ENCODE measurements at places on chromosomes 4 and X.

DNA sequence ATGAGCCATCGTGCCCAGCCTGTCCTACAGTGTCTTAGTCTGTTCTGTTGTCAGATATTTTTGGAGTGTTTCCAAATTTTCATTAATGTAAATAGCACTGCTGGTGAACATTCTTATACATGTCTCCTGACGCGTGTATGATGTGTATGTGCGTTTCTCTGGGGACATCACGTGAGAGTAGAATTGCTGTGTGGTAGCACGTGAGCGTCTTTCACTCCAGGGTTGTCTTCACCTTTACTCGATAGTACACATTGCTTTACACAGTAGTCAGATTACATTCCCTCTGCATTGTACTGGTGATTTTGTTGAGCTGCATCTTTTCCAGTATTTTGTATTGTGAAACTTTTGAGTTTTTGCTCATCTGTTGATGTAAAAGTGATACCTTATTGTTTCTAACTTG lies 60.0 kb downstream of the ARHGAP10 start:
- no peak overlapping the region for H3K27ac ChIP-seq
- no peaks in the 10 kb centered on the region for H3K36me3 ChIP-seq
- H3K27me3 ChIP-seq = no peaks in the 10 kb centered on the region
- H3K4me1 ChIP-seq = peaks cover 46% of the 10 kb centered on the region

- H3K4me1 ChIP-seq = peaks cover 4% of the 10 kb centered on the region
- DNase-seq = no peak
- H3K4me3 ChIP-seq = no peak overlapping the region
- no peak overlapping the region for H3K27ac ChIP-seq
- H3K36me3 ChIP-seq = no peaks in the 10 kb centered on the region
Observed at GRCh38 chrX:9824554-9824953, 38.3 kb downstream of the SHROOM2 start.

- H3K36me3 ChIP-seq = peaks cover 13% of the 10 kb centered on the region
- peaks cover 35% of the 10 kb centered on the region for H3K4me1 ChIP-seq
- H3K27ac ChIP-seq = no peak overlapping the region
- no peak overlapping the region for H3K4me3 ChIP-seq
- H3K27me3 ChIP-seq = no peaks in the 10 kb centered on the region
- DNase-seq = no peak
Observed at GRCh38 chr4:98564852-98565251, 93.6 kb downstream of the TSPAN5 start.

- H3K4me1 ChIP-seq = peaks cover 25% of the 10 kb centered on the region
- H3K27ac ChIP-seq = no peak overlapping the region
- peaks cover 31% of the 10 kb centered on the region for H3K27me3 ChIP-seq
- no peak for DNase-seq
Observed at GRCh38 chrX:119235051-119235511, 1.0 kb upstream of the PGRMC1 start.

DNA sequence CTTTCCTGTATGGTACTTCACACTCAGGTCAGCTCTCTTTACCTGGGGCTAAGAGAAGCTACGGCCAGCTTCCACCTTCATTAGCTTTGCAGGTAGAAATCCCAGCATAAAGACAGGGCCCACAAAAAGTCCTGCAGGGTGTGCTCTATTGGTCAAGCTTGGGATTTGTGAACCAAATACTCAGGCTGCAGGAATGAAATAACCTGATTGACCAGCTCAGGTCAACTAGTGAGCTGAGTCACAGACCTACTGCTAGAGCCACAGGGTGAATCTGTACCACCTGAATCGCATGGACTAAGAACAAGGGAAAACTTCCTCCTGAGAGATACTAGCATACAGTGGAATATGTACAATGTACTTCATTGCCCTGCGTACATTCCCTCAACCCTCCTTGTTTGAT lies 172.2 kb downstream of the HHIP start:
- no peak overlapping the region for H3K4me3 ChIP-seq
- DNase-seq = no peak
- H3K36me3 ChIP-seq = no peaks in the 10 kb centered on the region
- no peaks in the 10 kb centered on the region for H3K27me3 ChIP-seq
- H3K4me1 ChIP-seq = no peaks in the 10 kb centered on the region

DNA sequence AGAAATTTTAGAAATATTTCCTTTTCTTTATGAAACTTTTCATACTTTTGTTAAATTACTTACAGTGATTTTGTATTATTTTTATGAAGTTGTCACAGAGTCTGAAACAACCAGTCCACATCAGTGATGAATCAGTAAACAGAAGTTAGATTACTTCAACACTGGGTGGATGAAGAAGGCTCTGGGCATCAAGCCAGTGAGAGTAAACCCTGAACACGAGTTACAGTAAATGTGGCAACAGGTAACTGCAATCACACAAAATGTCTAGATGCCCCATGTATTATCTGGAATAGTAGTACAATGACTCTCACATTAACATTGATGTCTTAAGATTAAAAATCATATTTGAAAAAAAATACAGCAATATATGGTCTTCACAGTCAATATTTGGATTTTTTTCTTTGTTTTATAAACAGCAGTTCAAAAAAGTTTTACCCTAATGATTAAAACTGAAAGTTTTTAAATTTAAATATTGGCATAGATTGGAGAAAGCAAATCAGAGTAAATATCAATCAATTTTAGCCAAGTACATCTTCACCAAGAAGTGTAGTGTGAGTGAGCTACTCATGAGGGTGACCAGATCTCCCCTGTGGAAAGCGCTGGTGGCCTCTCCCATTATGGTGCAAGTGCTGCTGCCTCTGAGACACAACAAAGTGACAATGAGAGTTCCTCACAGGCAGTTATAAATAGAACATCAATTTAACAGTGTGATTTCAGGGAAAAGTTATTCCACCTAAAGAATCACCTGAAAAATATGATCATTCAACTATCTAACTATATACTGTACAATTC lies 63.2 kb upstream of the UGT2B7 start:
- H3K27me3 ChIP-seq = no peaks in the 10 kb centered on the region
- H3K4me3 ChIP-seq = no peak overlapping the region
- H3K4me1 ChIP-seq = no peaks in the 10 kb centered on the region
- no peaks in the 10 kb centered on the region for H3K36me3 ChIP-seq
- no peak for DNase-seq

DNA sequence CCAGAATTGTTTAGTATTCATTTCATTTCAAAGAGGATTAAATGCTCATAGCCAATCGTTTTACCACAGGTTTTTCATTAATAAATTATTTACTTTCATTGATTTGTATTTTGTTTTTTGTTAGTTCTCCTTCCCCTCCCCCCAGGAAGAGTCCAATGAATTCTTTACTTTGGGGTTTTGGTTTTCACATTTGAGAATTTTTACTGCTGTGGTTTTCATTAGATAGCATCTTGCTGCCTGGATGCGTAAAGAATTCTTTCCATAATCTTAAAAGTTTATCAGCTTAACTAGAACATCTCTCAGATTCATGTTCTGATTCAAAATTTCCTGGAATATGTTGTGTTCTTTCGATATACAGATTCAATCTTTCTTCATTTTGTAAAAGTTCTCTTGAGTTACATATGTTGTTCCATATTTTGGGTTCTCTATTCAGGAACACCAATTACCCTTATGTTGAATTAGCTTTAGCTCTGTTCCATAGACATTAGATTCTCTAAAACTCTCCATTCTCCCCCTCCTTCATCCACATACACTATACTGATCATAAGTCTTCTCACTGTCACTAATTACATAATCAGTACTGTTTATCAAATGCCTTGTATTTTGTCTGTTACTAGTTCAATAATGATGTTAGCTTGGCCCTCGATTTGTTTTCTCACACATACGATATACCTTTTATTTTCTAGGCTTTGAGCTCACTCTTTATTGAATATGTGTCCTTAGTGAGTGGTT lies 184.4 kb downstream of the CAMK2D start:
- peaks cover 62% of the 10 kb centered on the region for H3K36me3 ChIP-seq
- no peaks in the 10 kb centered on the region for H3K27me3 ChIP-seq
- H3K27ac ChIP-seq = peak overlapping the region; percentile 33
- H3K4me1 ChIP-seq = peaks cover 74% of the 10 kb centered on the region
- no peak overlapping the region for H3K4me3 ChIP-seq

GRCh38 chrX:68938244-68939004 lies 109.6 kb downstream of the EFNB1 start:
- H3K27ac ChIP-seq = no peak overlapping the region
- no peaks in the 10 kb centered on the region for H3K4me1 ChIP-seq
- no peaks in the 10 kb centered on the region for H3K36me3 ChIP-seq
- H3K27me3 ChIP-seq = peaks cover 25% of the 10 kb centered on the region
- DNase-seq = peak; percentile 5

- H3K4me1 ChIP-seq = peaks cover 32% of the 10 kb centered on the region
- H3K4me3 ChIP-seq = no peak overlapping the region
- no peak for DNase-seq
- H3K27ac ChIP-seq = no peak overlapping the region
- H3K27me3 ChIP-seq = peaks cover 41% of the 10 kb centered on the region
Observed at GRCh38 chrX:39238006-39238405, 436.7 kb downstream of the MID1IP1 start.

DNA sequence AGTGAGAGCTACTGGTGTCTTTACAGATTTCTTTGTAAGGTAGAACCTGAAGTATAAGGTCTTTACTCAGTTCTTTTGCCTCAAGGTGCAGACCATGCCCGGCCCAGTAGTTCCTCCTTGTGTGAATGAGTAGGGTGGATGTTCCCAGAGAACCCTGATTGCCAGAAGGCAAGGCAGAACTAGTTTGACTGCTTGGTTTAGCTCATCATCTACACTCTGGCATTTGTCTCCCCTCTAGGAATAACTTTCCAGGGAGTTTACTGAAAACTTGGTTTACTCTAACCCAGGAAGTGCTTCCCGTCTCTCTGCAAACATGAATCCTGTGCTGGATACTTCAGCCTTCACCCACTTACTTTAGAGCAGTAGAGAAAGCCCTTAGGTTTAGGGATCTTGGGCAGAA lies 29.1 kb downstream of the MCUB start:
- peaks cover 30% of the 10 kb centered on the region for H3K36me3 ChIP-seq
- no peak overlapping the region for H3K4me3 ChIP-seq
- peak overlapping the region; percentile 85 for H3K27ac ChIP-seq
- DNase-seq = no peak
- no peaks in the 10 kb centered on the region for H3K27me3 ChIP-seq

GRCh38 chrX:41705042-41705441 lies 16.3 kb downstream of the GPR34 start:
- peaks cover 45% of the 10 kb centered on the region for H3K4me1 ChIP-seq
- H3K4me3 ChIP-seq = no peak overlapping the region
- DNase-seq = no peak

GRCh38 chr4:110188113-110188512 lies 10.3 kb downstream of the ELOVL6 start:
- H3K27ac ChIP-seq = no peak overlapping the region
- H3K4me3 ChIP-seq = no peak overlapping the region
- no peak for DNase-seq
- no peaks in the 10 kb centered on the region for H3K27me3 ChIP-seq

- H3K4me3 ChIP-seq = no peak overlapping the region
- no peaks in the 10 kb centered on the region for H3K36me3 ChIP-seq
- no peaks in the 10 kb centered on the region for H3K27me3 ChIP-seq
- no peak for DNase-seq
- no peak overlapping the region for H3K27ac ChIP-seq
- no peaks in the 10 kb centered on the region for H3K4me1 ChIP-seq
Observed at GRCh38 chr4:33864290-33864859, 2379.9 kb downstream of the ARAP2 start.

GRCh38 chrX:53319614-53320542 lies 38.5 kb upstream of the IQSEC2 start:
- peaks cover 70% of the 10 kb centered on the region for H3K27me3 ChIP-seq
- H3K36me3 ChIP-seq = no peaks in the 10 kb centered on the region
- H3K4me1 ChIP-seq = peaks cover 16% of the 10 kb centered on the region
- DNase-seq = peak; percentile 38
- H3K4me3 ChIP-seq = peak overlapping the region; percentile 74

Data from activated T-cell treated with anti-CD3 and anti-CD28 coated beads, Interleukin-2, amount 50 U/mL, for 24 hours (primary cell).